ENCODE measurements at places on chromosomes 16 and 17. TPM values are rescaled to one million over a fixed set of nuclear protein-coding genes. Genes with fewer than 3 reads are reported as not detected.

DNA sequence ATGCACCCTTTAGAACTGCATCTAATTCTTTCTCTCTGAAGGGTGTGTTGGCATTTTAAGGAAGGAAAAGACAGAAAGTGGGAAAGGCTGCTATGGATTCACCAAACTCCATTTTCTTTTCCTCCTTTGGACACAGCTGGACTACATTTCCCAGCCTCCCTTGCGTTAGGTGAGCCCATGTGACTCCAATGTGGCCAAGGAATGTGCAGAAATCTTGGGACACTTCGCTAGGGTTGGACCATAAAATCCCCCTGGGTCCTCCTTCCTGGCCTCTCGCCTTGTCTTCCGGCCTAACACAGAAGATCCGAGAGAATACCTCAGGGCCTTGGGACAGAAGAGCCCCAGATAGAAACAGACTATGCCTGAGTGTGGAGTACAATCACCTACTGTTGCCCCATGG is 56.3 kb downstream of the ABCC12 start:
- DNase-seq, result peak; percentile 12
- H3K4me1 ChIP-seq, result no peaks in the 10 kb centered on the region
- H3K27me3 ChIP-seq, result no peaks in the 10 kb centered on the region
- no peaks in the 10 kb centered on the region for H3K36me3 ChIP-seq

DNA sequence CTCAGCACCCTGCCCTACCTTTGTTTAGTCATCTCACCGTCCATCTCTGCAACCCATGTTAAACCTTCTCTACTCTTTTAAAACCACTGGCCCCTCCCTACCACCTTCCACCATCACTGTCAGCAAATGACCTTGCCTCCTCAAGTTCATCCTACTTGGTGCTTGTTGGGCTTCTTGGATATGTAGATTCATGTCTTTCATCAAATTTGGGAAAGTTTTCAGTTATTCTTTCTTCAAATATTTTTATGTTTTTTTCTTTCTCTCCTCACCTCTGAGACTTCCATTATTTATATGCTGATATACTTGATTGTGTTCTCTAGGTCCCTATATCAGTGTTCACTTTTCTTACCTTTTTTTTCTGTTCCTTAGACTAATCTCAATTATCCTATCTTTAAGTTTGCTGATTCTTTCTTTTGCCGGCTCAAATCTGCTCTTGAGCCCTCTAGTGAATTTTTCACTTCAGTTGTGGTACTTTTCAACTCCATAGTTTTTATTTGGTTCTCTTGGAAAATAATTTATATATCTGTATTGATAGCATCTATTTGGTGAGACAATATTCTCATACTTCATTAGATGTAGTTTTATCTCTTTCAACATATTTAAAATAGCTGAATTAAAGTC is 28.7 kb upstream of the ALDH3A2 start:
- H3K4me1 ChIP-seq, result no peaks in the 10 kb centered on the region
- no peaks in the 10 kb centered on the region for H3K27me3 ChIP-seq
- H3K36me3 ChIP-seq, result no peaks in the 10 kb centered on the region
- H3K4me3 ChIP-seq, result no peak overlapping the region

ZNF500 gene
- 12.9 TPM for total RNA-seq

DNA sequence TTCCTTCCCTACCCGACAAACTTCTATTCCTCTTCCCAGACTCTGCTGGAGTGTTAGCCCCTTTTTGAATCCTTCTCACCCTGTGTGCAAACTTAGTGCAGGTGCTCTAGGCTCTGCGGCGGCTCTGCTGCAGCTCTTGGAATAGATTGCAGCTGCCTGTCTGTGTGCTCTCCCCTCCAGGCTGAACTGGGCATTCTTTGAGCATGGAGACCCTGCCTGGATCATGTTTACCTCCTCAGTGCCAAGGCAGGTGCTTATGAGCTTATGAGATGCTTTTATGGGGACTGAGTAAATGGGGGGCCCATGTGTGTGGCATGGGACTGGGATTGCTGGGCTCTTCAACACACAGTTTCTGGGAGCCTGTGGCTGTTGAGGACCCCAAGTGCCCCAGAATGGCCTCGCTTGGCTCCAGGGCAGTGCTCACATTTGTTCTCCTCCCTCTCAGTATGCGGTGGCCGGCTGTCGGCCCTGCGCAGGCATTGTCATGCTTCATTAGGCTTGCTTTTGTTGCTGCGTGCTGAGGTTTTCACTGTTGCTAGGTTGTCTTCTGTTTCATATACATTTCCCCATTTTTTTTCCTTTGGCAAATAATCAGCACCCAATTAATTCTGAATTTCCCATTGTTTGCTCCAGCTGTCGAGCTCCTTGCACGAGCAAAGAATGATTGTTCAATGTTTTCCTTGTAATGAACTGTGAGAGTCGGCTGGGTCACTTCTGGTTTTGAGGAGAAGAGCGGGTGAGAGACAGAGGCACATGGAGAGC is 185.5 kb upstream of the NLRP1 start:
- no peak overlapping the region for H3K4me3 ChIP-seq
- no peak for DNase-seq
- no peaks in the 10 kb centered on the region for H3K36me3 ChIP-seq
- no peaks in the 10 kb centered on the region for H3K27me3 ChIP-seq
- H3K4me1 ChIP-seq, result no peaks in the 10 kb centered on the region
- H3K27ac ChIP-seq, result no peak overlapping the region

DNA sequence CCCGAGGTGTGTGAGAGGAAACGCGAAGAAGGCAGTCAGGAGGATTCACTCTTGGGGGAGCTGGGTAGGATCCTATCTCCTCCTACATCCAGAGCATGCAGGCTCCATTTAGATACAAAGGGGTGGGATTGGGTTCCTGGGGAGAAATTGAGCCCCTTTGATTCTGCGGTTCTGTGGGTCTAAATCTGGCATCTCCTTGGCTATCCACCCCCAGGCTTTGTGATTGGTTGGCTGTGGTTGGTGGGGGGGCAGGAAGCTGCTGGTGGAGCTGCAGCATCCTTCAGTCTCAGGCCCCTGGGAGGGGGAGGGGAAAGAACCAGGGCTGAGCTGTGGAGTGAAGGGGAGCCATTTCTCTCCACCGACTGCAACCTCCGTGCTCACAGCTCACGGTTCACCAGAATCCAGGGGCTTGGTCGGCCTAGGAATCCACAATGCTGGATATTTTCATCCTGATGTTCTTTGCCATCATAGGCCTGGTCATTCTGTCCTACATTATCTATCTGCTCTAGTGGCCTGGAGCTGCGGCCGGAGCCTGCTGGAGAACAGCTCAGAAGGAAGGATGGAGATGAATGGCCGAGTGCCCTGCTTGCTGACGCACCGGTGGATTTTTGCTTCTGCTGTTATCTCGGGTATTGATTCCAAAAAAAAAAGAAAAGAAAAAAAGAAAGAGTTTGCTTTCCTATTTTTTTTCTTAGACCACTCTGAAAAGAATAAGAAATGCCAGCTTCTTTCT is at the start of gene LASP1NB:
Gene LASP1NB, plus strand, starts transcription at position 352 of the 733 bp plus-strand sequence.
- no peak within 1 kb of the TSS for H3K27ac ChIP-seq
- H3K4me1 ChIP-seq, result no peaks in the 10 kb centered on the region
- H3K4me3 ChIP-seq, result no peak within 1 kb of the TSS
- no peak for DNase-seq

PLSCR3 gene
- total RNA-seq, result 14.5 TPM

DNA sequence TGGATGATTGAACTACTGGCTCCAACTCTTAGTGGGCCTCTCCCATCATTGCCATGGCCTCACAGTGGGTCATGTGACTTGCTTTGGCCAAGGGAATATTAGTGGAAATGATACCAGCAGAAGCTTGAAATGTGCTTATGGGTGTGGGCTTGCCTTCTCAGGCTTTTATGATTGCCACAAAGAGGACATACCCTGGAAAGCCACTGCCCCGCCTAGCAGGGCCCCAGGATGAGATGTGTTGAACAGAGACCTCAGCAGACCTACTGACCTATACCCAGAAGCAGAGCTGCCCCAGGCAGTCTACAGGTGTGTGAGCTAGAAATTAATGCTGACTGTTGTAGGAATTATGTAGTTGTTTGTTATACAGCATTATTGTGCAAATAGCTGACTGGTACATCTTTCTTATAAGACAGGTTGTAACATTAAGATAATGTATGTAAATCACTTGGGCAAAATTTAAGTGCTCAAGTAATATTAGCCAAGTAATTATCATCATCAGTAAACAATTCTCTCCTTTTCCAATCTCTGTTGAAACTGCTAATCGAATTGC is 67.8 kb upstream of the CDH5 start:
- H3K36me3 ChIP-seq, result no peaks in the 10 kb centered on the region
- H3K4me3 ChIP-seq, result no peak overlapping the region

IL32 gene
- 149 TPM for total RNA-seq

KCNG4 gene
- not detected for total RNA-seq

NPIPB9 gene
- total RNA-seq, result 0.45 TPM

RCVRN gene
- total RNA-seq, result not detected

DNA sequence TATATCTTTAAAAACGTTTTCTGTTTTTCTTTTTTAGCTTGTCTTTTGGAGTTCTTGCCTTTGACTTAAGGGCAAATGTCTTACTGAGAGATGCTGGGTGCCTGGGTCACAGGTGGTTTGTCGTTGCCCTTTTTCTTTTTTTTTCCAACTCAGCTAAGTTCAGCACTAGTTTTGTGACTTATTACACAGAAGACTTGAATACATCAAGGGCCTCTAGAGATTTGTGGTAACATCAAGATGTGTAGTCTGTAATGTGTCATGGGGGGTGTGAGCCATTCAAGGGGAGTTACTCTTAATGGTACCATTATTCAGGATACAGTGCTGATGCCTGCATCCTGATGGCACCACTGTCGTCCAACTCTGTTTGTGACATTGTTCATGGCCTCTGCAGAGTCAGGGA is 95.1 kb downstream of the PRKCA start:
- H3K4me1 ChIP-seq, result no peaks in the 10 kb centered on the region
- no peak for DNase-seq
- no peaks in the 10 kb centered on the region for H3K36me3 ChIP-seq
- H3K27ac ChIP-seq, result no peak overlapping the region
- H3K4me3 ChIP-seq, result no peak overlapping the region

KCNJ18 gene
- total RNA-seq, result not detected

GCGR gene
- 1.0 TPM for total RNA-seq

SRL gene
- not detected for total RNA-seq

GAS2L2 gene
- total RNA-seq, result not detected

GRCh38 chr16:57821149-57821971 is 19.1 kb upstream of the KIFC3 start:
- no peak overlapping the region for H3K4me3 ChIP-seq
- H3K4me1 ChIP-seq, result peaks cover 88% of the 10 kb centered on the region
- H3K27me3 ChIP-seq, result no peaks in the 10 kb centered on the region
- peak overlapping the region; percentile 93 for H3K27ac ChIP-seq
- no peaks in the 10 kb centered on the region for H3K36me3 ChIP-seq
- DNase-seq, result peak; percentile 86

All from Caco-2 (cell line).